Naive B cell (primary cell): ENCODE measurements at places on chromosomes 7 and 10.

DNA sequence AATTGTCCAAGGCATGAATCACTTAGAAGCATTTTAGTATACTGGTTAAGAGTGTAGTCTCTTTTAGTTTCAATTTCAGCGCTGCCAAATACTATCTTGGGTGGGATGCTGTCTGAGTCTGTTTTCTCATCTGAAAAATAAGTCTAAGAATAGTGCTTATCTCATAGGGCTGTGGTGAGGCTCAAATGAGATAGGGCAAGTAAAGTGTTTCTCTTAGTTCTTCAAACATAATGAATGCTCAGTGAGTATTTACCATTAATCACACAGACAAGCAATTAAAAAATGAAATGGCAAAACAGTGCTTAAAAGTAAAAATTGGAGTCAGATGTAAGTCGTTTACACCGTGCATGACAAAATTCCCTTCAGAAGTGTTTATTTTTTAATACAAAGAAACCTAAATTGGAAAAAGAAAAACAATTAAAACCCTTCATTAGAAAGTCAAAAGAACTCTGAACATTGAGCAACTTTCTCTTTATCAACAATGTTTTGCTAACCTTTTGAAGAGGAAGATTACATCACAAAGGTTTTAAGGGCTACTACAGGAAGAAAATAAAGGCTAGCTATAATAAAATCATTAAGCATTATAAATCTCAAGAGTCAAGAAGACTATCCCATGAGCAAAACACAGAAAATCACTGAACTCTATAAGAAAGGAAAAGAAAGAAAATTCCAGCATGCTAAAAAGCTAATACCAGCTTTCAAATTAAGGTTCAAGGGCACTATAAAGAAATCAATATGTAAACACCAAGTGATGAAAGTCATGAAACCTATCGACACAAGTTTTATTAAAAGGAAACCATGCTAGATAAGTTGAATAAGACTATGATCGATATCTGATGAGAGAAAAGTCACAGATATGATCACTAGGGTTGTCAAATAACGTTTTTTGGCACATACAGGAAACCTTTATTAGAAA is 45.6 kb upstream of the C1GALT1 start:
- peak; percentile 33 for DNase-seq

GRCh38 chr10:45144326-45145070 is 143.8 kb downstream of the ZNF22 start:
- DNase-seq = no peak

- no peak for DNase-seq
These were observed 224.8 kb upstream of the LYZL1 start for GRCh38 chr10:29063806-29064644.

- no peak for DNase-seq
These were observed 57.4 kb upstream of the EBF3 start for GRCh38 chr10:130021383-130021950.

- no peak for DNase-seq
These were observed 33.5 kb downstream of the WDR86 start for GRCh38 chr7:151376218-151376902.

DNA sequence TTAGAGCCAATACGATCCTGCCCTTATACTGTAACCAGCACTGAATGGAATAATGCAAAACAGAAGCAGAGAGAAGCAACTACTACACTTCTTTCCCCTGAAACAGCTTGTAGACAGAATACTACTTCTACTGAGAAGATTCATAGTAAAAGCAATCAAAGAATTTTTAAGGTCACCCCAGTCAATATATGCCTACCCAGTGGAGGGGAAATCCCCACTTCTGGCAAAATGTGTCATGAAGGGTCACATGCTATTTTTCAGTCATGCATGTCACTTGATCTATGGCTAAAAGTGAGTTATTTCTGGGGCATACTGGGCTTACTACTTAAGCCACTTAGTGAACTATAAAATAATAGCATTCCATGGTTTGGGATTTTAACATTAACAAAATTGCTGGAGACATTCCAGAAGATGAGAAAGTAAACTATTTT is 25.6 kb downstream of the IRF5 start:
- DNase-seq = peak; percentile 71

DNA sequence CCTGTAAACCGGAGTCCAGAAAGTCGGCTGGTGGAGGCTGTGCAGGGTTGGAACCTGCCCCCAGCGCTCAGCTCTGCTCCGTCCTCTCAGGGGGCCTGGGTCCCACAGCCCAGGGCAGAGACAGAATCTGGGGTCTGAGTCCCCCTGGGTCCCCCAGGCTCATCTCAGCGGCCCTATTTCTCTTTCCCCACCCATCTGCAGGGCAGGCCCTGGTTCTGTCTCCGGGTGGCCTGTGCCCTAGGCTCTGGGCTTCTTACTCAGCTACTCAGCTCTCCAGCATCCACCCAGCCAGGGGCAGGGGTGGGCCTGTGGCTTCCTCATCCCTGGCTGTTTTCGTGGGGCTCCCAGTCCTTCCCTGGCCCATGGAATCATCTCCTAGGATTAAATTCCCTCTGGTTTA is 183.4 kb downstream of the ADARB2 start:
- no peak for DNase-seq

DNA sequence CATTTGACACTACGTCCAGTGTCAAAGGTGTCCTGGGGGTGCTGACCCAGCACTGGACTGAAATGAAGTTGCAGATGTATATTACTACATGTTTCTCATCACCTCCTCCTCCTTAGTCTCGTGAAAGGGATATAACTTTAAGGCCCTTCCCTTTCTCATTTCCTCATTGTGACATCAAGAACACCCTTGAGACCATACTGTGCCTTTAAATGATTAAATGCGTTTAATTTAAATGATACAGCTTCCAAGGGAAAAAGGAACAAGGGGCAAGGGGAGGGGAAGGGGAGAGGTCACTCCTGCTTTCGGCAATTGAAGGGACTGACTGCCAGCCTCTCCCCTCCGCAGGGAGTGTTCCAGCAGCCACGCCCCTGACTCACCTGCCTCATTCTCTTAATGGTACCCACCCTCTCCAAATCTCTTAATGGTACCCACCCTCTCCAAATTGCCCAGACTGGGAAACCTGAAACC is 80.5 kb upstream of the KMT2E start:
- DNase-seq = peak; percentile 66

GRCh38 chr10:108303149-108303548 is 1138.6 kb upstream of the SORCS1 start:
- no peak for DNase-seq

- no peak for DNase-seq
These were observed 79.4 kb upstream of the LRRN3 start for GRCh38 chr7:111011520-111011919.

DNA sequence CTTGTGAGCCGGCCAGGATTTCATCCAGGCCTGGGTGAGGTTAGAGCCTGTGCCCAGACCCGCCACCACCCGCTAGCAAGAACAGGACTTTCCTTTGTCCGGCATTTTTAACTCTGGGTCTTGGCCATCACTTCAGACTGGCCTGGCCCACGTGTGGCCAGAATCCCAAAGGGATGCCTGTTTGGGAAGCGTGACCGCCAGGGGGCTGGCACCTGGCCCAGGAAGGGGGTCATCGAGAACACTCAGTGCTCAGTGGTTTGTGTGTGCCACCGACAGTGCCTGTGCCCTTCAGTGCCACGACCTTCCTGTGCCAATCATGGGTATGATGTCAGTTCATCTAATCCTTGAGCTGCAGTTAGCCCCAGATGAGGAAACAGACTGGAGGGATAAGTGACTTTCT is 85.0 kb downstream of the ZMIZ1 start:
- no peak for DNase-seq
